Stimulated activated naive CD4-positive, alpha-beta T cell (primary cell): ENCODE measurements at places on chromosomes 7 and 10.

DNA sequence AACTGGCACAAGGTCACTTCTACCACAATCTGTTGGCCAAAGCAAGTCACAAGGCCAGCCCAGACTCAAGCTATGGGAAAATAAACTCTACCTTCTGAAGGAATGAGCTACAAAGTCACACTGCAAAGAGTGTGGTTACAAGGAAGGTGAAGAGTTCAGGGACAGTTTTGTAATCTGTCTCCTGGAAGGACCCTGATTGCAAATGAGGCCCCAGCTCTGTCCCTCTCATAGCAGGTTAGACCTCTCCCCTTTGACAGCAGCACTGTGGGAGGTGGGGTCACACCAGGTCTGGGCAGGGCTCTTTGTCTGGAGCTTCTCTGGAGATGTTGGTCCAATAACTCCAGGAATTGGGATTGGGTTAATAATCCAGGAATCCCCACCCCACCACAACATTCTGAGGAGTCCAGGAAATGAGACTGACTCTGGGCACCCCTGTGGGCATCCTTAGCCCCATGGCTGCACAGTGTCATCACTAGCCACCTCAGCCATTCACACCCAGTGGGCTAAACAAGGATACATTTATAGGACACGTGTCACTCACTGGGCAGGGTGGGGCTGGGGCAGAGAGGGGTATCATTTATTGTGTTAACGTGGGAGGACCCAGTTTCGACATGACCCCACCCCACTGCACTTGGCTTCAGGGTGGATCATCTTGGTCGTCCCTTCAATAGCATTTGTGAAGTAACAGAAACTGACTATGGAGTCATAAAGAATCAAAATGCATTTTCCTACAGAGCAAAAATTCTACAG, 23.7 kb upstream of the C10orf105 start:
- DNase-seq = no peak

DNA sequence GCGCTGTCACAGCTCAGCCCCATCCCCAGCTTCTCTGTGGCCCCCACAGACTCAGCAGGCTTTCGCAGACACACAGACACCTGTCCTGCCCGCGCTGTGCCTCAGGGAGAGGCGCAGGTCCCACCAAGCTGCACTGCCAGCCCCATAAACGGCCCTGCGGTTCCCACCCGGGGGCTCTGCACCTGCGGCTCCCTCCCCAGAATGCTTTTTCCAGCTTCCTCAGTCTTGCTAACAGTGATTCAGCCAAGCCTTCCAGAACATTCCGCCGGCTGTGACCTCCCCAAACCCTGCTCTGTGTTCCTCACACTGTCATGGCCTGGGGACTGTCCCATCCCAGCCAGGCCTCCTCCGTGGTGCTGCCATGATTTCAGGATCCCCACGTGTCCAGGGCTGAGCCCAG, 27.8 kb upstream of the TNRC18 start:
- no peak for DNase-seq

GRCh38 chr7:114085592-114086501, 167.0 kb upstream of the PPP1R3A start:
- no peak for DNase-seq

DNA sequence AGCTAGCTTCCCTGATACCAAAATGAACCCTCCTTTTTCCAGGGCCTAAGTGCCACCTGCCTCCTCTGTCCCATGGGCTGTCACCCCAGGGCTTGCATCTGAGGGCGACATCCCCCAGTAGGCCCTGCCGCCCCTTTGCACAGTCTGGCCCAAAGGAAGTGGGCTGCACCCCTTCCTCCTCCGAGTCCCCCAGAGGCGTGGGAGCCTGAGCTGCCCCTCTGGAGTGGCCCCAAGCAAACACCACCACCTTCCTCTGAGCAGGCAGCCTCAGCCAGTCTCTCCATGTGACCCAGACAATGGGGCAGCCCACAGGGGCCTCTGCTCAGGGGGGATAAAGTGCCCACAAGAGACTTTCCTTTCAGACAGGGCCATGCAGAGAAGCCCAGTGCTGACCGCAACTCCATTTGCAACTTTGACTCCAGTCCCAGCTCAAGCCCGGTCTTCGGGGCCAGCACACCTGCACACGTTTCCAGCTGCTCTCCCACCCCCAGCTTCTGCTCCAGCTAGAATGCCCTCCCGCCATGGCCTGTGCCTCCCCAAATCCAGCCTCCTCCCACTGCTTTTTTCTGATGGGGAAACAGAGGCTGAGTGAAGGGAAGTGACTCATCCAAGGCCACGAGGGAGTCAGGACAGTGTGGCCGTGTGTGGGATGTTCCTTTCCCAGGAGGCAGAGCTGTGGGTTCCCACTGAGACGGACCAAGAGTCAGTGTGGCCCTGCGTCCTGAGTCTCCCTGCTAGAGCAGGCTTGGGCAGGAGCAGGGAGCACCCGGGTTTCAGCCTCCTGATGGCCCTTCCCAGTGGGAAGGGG, 111.9 kb downstream of the ZMIZ1 start:
- DNase-seq = no peak

GRCh38 chr10:106793617-106794016, 370.9 kb downstream of the SORCS1 start:
- no peak for DNase-seq

- no peak for DNase-seq
Measured at GRCh38 chr10:73946253-73947145, 35.6 kb downstream of the PLAU start.

DNA sequence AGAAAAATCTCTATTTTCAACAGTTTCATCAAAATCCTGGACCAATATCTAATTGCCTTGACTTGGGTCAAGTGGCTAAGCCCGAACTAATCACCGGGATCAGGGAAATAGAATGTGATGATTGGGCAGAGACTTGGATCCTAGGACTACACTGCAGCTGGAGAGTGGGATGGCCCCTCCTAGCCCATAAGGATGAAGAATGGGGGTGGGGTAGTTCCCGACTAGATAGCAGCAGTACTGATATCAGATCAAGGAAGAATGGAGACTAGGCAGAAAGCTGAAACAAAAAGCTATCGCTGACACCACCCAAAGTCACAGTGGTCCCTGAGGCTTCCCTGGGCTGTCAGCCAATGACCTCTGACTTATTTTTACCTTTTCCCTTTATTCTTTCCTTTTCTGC, 160.4 kb upstream of the PHYHIPL start:
- DNase-seq = no peak

GRCh38 chr7:4882169-4883032, 1.1 kb downstream of the RADIL start:
- DNase-seq = no peak

DNA sequence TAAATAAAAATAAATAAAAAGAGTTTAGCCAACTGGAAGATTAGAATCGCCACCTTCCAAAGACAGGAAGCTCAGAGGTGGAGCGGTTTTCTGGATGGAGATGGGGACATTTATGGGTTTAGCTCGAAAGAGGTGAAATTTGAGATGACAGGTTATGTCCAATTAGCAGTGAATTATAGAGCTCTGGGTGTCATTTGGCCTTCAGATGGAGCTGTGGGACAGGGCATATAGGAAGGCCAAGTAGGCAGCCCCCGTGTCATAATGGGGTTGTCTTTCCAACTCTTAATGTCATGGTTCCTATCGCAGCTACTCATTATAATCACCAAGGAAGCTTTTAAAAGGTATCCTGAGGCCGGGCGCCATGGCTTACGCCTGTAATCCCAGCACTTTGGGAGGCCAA, 21.0 kb upstream of the EEPD1 start:
- DNase-seq = no peak

DNA sequence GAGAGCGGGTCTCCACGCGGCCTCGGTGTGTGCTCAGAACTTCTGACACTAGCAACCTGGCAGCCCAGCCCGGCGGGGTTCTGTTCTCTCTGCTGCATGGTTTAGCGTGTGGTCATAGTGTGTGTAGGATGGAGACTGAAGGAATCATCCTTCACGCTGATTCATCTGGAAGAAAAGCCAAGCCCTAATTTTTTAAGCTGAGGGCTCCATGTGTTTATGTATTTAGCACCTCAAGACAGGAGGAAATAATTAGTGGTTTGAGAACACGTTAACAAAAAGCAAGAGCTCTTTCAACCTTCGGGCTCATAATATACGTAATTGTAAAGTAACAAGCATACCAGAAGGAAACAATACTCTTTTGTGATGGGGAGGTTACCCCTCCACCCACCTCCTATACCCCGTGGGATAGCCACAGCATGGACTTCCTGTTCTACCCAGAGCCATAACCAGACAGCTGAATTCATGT, 504.6 kb upstream of the MKI67 start:
- no peak for DNase-seq

DNA sequence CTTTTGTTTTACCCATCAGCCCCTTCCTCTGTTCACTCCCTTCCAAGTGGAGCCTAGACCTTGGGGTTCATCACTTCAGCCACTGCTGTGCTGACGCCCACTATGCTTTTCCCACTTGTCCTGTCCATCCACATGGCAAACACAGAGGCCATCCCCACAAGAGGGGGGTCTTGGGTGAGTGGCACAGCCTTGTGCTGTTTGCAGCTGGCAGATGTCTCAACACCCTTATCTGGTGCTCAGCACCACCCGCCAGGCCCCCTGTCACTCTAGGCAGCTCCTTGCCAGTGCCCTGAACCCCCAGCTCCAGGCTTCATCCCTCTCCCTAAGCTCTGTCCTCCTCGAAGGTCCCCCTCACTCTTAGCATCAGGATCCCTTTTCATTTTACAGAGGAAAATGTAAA, 13.1 kb downstream of the BLVRA start:
- no peak for DNase-seq

- no peak for DNase-seq
Measured at GRCh38 chr10:22894714-22895113, 33.1 kb upstream of the ARMC3 start.

DNA sequence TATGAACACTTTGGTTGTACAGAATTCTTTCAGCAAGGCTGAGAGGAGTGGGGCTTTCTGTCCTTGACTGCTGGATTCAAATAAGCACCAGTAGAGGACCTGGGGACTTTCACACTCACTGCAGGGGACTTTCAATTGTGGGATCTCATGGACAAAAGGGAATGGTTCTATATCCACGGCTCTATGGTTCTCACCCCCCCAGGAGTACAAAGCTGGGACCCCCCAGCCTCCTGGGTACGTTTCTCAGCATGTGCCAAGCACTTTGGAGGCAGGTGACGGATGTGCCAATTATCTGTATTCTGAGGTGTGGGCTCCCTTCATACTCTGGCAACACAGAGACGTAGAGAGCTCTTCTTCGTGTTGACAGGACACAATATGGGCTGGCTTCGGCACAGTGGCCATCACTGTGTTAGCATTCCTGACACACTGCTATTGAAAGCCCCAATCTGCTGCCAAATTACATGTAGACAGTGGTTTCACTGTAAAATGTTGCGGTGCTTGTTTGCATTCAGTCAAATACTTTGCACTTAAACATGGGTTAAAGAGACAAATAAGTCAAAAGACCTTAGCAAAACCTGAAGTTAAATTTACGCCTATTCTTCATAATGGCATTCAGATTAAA, 92.7 kb upstream of the SAMD8 start:
- DNase-seq = no peak

GRCh38 chr7:128099204-128099671, 68.0 kb upstream of the LRRC4 start:
- no peak for DNase-seq

DNA sequence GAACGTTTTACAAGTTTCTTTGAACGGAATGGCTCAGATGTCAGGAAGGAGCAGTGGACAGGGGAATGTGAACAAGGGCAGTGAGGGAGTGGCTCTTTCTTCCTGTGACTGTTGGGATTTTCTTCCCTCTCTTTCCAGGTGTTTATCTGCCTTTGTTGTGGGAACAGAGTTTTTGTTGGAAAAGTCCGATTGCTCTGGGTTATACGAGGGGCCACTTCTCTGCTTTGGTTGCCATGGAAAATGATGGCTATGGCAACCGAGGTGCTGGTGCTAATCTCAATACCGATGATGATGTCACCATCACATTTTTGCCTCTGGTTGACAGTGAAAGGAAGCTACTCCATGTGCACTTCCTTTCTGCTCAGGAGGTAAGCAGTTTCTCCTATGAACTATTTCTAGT, 41.4 kb downstream of the ZRANB1 start:
- no peak for DNase-seq

DNA sequence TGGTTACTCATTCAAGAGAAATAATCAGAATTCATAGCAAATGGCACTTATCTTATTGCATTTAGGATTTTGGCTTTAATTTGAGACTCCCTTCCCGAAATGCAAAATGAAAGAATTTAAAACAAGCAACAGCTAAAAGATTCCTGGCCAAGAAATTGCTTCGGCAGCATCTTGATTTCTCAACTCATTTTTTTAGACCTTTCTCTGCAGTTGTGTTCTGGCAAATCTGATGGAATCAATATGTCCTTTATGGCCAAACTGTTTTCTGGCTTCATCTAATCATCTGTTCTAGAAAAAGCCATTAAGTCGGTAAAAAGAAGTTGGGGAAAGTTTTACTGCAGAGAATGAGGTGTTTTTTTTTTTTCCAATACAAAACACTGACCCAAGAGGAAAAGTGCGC, 172.1 kb downstream of the SLC16A9 start:
- DNase-seq = no peak

- no peak for DNase-seq
Measured at GRCh38 chr10:7409732-7410168, 1.1 kb downstream of the SFMBT2 start.

DNA sequence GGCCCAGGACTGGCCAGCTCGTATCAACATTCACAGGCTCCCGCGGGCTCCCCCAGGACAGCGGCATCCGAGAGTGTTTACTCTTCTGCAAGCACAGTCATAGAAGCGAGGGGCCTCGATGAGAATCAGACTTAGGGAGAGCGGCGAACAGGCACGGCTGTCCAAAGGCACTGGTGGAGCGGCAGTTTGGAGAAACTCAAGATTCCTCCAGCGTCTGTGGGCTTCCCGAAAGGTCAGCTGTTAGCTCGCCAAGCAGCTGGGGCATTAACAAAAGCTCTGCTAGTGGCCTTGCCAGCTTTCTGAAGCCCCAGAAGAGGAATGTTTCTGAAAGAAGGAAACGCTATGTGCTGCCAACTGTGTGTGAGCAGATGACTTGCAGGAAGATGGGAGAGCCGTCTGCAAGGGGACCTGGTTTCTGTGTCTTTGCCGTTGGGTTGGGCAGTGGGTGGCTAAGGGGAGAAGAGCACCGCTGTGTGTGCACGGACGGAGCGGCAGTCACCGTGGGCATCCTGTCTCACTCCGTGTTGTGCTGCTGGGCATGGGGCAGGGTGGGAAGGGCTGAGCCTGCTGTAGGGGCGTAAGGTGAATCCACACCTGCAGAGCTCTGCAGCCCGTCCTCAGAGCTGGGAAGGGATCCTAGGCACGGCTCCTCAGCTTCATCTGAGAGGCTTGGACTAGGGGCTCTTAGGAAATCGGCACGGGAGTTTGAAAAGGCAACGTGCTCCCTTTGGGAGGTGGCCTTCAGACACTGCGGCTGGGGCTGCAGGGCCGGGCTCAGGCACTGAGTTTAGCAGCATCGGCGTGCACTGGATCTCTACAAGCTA, 42.1 kb downstream of the AMZ1 start:
- DNase-seq = no peak

- no peak for DNase-seq
Measured at GRCh38 chr7:131110297-131111080, 217.2 kb upstream of the MKLN1 start.

- DNase-seq = no peak
Measured at GRCh38 chr7:154324196-154324595, 272.0 kb downstream of the DPP6 start.

- no peak for DNase-seq
Measured at GRCh38 chr7:99473315-99473596, 566 bp downstream of the ZNF789 start.
